ENCODE measurements at places on chromosomes 13 and 19.

DNA sequence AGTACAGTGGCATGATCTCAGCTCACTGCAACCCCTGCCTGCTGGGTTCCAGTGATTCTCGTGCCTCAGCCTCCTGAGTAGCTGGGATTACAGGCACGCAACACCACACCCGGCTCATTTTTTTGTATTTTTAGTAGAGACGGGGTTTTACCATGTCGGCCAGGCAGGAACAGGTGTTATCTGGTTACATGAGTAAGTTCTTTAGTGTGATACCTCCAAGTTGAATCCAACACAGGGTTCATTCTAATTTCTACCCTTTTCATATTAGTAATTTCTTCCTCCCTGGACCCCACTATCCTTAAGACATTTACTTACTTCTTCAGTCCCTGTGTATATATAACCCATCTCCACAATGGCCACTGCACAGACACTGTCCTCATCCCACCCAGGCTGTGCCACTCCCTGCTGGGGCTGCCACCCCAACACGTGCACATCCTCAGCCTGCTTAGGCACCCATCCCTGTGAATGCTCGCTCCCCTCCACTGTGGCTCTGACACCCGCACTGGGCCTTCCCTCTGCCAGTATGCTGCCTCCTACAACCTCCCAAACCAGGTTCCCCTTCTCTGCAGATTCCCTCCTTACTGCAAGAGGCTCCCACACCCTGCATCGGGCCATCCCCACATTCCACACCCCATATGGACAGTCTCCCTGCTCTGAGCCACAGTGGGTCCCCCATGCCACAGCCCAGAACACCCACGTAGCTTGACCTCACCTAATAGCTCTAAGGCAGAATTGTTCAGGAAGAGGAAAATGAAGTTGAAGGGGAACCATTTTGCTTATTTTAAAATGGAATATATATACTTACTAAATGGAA, 147.1 kb downstream of the TBC1D4 start:
- no peak for DNase-seq

- DNase-seq: no peak
Measured at GRCh38 chr13:105994340-105994739, 541.1 kb downstream of the EFNB2 start.

- DNase-seq: no peak
Measured at GRCh38 chr19:12453495-12453894, 12.7 kb upstream of the ZNF443 start.

- DNase-seq: no peak
Measured at GRCh38 chr19:4649392-4650047, 10.2 kb downstream of the TNFAIP8L1 start.

DNA sequence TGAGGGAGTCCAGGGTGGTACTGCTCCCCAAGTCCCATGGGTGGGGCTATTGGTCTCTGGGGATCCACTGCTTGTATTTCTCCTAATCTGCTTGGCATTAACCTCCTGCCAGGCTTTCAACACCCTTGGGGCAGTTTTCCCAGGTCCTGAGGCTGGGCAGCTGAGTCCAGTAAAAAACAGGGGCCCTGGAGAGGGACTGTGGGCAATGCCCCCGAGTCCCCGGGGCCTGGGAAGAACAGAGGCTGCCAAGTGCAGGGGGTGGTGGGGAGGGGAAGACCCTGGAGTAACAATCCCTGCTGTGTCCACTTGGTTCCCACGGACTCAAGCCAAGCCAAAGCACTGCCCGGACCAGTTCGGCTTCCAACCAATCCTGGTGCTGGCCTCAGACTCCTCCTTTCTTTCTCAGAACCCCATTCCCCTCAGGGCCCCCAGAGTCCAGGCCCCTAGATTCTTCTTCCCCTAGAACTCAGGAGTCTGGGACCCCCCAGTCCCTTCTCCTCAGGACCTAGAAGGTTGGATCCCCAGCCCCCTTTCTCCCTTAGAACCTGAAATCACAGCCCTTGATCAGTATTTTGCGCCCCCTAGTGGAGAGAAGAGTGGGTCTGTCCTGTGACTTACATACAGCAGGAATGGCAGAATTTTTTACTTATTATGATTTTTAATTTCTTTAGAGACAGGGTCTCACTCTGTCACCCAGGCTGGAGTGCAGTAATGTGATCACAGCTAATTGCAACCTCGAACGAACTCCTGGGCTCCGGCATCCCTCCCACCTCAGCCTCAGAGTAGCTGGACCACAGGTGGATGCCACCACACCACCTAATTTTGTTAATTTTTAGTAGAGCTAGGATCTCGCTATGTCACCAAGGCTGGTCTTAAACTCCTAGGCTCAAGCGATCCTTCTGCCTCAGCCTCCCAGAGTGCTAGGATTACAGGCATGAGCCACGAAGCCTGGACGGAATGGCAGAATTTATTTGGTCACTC, 3.7 kb upstream of the CLPTM1 start:
- DNase-seq: peak; percentile 62

DNA sequence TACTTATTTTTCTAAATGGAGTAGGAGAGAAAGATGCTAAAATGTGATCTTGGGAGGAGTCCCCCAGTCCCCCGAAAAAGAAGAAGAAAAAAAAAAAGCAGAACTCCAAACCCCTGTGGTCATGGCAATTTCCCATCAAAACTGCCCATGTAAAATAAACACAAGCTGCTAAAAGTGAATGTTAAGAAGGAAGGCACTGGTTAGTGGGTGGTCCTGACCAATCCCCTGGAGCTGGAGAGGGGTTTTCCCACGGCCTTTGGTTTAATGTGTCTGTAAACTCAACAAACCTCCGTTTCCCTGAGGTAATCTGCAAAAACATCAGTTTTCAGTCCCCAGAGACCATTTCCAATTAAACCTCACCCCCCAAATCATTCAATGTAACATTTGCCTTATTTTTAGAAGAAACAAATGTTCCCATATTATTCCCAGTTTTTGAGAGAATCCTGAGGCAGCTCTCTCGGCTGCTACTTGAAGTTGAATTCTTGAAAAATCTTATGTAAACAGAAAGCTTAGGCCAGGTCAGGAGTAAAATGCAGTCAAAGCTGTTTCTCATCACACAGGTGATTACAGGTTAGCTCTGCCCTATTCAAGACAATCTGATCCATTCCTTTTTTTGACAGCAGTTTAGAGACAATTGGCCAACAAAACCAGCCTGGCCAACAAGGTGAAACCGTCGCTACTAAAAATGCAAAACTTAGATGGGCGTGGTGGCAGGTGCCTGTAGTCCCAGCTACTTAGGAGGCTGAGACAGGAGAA, 17.0 kb downstream of the RAB3D start:
- DNase-seq: no peak

- no peak for DNase-seq
Measured at GRCh38 chr13:33757713-33758112, 60.2 kb upstream of the RFC3 start.

GRCh38 chr13:100443998-100444328, 144.6 kb downstream of the GGACT start:
- DNase-seq: no peak

- no peak for DNase-seq
Measured at GRCh38 chr13:56886398-56886797, 254.3 kb upstream of the PRR20A start.

DNA sequence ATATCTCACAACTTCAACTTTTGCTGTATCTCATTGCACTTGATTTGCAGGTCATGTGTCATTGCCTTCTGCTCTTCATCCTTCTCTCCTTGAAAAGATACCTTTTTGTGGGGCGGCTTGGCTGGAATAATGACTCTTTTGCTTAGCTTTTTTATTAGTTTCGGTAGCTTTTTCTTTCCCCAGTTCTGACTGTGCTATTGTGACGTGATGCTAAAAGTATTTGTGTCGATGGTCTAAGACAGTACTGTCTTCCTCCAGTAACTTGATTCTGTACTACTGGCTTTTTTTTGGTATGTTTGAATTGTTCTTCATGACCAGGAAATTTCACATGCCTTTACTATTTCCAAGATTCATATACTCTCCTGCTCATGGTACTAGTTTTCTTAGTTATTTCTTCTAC, 63.1 kb downstream of the SLITRK1 start:
- DNase-seq: no peak

GRCh38 chr13:49343255-49343654, 95.5 kb downstream of the CDADC1 start:
- DNase-seq: no peak

- no peak for DNase-seq
Measured at GRCh38 chr13:73857106-73857505, 277.1 kb downstream of the KLF12 start.

GRCh38 chr13:93529961-93530360, 303.4 kb downstream of the GPC6 start:
- DNase-seq: no peak

DNA sequence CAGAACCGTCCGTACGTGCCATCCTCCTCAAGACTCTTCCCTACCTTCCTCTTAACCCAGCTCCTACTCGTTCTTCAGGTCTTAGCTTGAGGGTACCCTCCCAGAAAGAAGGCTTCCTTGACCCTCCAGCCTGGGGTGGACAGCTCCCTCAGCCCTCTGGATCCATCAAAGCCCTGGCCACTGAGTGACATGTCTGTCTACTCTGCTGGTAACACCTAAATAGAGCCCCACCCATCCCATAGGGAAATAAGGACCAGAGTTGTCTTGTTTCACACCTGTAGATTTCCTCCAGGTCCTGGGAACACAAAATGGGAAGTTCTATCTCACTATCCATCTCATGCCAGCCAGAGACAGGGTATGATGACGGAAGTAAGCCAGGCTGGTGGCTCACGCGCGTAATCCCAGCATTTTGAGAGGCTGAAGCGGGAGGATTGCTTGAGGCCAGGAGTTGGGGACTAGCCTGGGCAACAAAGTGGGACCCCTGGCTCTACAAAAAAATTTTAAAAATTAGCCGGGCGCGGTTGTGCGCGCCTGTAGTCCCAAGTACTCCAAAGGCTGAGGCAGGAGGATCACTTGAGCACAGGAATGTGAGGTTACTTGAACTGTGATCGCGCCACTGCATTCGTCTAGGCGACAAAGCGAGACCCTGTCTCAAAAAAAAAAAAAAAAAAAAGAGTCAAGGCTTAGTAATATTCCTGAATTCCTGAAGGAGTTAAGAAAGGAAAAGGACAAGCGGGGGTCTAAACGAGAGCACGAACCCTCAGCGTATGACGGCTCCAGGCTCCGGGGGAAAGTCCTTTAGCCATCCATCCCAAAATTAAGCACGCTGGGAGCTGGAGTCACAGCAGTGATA, 566 bp upstream of the CCDC97 start:
- no peak for DNase-seq

DNA sequence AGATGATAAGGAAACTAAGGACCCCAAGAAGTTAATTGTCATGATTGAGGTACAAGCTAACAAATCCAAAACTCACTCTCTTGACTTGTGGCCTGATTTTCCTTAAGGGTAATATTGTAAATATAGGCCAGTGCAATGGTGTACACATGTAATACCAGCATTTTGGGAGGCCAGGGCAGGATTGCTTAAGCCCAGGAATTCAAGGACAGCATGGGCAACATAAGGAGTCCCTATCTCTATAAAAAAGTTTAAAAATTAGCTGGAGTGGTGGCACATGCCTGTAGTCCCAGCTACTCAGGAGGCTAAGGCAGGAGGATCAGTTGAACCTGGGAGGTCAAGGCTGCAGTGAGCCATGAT, 28.7 kb upstream of the GARRE1 start:
- DNase-seq: no peak

- DNase-seq: no peak
Measured at GRCh38 chr19:38684078-38684861, 36.8 kb downstream of the ACTN4 start.

GRCh38 chr13:93721483-93721882, 494.9 kb downstream of the GPC6 start:
- no peak for DNase-seq

DNA sequence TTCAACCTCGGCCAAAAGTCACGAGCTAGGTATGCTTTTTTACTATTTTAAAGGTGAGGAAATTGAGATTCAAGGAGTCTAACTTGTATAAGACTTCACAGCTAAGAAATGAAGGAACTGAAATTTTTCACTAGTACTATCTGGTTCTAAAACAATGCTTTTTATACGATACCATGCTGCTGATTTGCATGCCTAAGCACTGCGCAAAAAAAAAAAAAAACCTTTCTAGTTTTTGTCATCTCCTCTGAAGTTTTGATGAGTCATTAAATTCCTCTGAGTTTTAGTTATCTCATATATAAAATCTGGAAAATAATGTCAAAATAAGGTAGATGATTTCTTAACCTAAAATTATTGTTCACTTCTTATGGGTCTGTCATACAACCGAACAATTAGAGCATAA, 28.0 kb upstream of the UFM1 start:
- no peak for DNase-seq

GRCh38 chr13:20714161-20714560, 10.7 kb downstream of the IL17D start:
- DNase-seq: no peak

DNA sequence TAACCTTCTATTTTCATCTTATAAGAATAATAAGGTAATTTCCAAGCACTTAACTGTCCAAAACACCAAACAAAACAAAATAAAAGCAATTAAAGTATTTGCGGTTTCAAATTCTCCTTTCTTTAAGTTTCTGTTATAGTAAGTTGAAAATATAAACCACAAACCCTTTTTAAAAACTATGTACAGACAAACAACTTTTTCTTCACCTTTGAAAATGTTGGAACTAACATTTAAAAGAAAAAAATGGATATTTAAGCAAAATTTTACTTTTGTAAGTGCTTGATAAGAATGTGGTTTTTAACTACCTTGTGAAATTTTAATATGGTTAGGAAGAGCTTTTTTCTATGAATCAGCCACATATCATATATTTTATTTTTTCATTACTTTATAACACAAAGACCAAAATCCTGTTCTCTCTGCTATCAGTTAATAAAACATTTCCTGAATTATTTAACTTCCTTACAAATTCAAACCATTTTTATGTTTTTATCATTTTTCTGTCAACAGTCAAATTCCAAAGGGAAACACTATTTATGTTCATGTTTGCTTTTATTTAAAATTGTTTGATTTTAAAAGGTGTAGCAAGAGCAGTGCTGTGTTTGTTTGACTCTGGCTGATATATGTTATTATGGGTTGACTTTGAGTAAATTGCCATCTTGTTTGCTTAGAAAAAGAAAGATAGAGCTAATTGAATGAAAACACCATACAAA, 554.1 kb upstream of the KLHL1 start:
- DNase-seq: no peak

DNA sequence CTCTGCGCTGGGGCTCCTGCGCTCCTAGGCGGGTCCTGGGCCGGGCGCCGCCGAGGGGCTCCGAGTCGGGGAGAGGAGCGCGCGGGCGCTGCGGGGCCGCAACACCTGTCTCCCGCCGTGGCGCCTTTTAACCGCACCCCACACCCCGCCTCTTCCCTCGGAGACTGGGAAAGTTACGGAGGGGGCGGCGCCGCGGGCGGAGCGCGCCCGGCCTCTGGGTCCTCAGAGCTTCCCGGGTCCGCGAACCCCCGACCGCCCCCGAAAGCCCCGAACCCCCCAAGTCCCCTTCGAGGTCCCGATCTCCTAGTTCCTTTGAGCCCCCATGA, at the start of gene GJB2:
Gene GJB2, minus strand, starts transcription at position 103 of the 326 bp plus-strand sequence. CDS start 3,357 bp downstream, outside the sequence.
- DNase-seq: peak; percentile 32

- DNase-seq: no peak
Measured at GRCh38 chr19:48780631-48781391, 25.5 kb downstream of the FGF21 start.

- no peak for DNase-seq
Measured at GRCh38 chr19:16216744-16217670, 19.3 kb downstream of the AP1M1 start.

GRCh38 chr19:1719519-1719918, 33.8 kb upstream of the ONECUT3 start:
- DNase-seq: no peak

All from 8988T (cell line).